NCI-H1092 (cell line): ENCODE measurements at places on chromosomes 1 and 21.

GRCh38 chr1:65141394-65141793, 6.6 kb upstream of the AK4 start:
- no peak for DNase-seq

DNA sequence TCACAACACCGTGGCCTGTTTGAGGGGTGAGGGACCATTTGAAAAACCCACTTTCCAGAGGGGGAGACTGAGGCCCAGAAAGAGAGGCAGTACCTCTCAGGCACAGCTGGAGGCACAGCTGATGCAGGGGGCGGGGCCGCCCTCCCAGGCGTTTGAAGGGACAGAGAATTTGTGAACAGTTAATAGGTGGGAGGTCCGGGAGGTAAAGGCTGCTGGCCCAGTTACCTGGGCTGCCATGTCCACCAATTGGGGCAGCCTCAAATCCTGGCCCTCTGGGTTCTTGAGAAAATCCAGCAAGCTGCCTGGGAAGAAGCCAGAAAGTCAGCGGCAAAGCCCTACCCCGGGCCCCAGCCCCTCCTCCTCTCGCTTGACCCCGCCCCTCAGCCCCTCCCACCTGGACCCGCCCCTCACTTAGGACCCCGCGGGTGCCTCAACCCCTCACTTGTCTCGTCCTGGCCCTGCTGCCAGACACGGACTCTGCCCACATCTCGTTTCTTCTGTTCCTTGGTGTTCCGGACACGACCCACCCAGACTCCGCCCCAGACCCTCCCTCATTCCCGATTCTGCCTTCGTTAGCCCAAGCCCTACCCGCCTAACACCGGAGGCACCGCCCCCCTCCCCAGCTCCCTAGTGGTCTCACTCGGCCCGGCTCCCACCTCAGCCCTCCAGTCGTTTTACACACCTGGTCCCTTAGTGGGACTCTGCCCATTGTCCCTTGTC, 10.8 kb upstream of the AHDC1 start:
- DNase-seq, result no peak

- DNase-seq, result no peak
Observed at GRCh38 chr1:118871582-118872171, 116.5 kb downstream of the TBX15 start.

GRCh38 chr1:36091698-36092097, 3.0 kb downstream of the ADPRS start:
- no peak for DNase-seq

GRCh38 chr1:92916899-92917298, 44.4 kb downstream of the DIPK1A start:
- no peak for DNase-seq

DNA sequence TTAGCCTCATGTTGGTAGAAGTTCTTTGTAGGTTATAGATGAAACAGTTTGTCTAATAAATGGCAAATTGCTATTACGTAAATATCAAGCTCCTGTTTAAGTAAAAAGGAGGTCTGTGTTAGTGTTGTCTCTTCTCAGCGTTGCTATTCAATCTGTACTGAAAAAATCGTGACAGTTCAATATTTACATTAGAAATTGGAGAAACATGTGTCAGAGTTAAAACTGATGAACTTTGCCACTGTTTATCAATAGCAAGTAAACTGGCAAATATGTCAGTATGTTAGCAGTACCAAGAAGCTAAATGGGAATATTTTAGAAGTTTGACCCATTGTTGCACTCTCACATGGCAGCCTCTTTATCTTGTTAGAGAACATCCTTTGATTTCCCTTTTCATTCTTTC, 218.5 kb downstream of the GPR52 start:
- no peak for DNase-seq

GRCh38 chr1:76833856-76834255, 33.4 kb upstream of the ST6GALNAC5 start:
- no peak for DNase-seq

GRCh38 chr1:101566883-101567538, 330.2 kb downstream of the S1PR1 start:
- DNase-seq, result no peak

- no peak for DNase-seq
Observed at GRCh38 chr1:116390195-116390594, 17.2 kb downstream of the ATP1A1 start.

DNA sequence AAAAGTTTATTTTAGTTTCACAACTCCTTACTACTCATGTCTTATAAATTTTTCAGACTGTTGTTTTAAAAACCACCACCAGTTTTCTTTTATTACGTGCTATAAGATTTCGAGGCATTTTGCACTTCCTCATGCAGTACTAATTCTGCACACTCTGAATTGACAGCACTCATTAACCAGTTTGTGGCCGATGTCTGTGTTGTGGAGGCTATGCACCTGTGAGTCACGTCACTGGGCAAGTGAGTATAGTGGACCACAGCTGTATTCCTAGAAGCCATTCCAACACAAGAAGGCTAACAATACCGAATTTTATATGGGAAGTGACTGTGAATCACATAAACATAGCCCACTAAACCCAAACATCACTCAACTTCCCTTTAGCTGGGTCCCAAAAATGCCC, 21.0 kb upstream of the SPATA6 start:
- DNase-seq, result no peak

GRCh38 chr1:32303997-32304622, 12.2 kb downstream of the HDAC1 start:
- no peak for DNase-seq
